Stimulated activated CD4-positive, alpha-beta T cell treated with anti-CD3 and anti-CD28 coated beads, TNF-alpha, amount 100 ng/mL, for 1 hour (primary cell): ENCODE measurements at places on chromosomes 2 and 18.

GRCh38 chr2:142989273-142990204 lies 112.1 kb downstream of the KYNU start:
- DNase-seq: no peak

DNA sequence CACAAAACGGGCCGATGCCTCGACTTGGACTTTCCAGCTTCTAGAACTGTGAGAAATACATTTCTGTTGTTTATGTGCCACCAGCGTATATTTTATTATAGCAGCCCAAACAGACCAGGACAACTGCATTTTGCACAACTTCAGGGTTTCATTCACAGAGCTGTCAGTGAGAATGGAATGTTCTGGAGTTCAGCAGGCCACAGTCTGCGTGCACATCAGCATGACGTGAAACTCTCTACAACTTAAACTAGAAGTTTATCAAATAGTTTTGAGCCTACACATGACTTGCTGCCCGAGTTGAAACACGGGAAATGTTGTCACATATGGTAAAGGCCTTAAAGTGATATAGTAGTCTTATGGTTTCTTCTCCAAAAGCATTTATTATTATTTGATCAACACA lies 3.9 kb upstream of the TRIB2 start:
- DNase-seq: no peak

DNA sequence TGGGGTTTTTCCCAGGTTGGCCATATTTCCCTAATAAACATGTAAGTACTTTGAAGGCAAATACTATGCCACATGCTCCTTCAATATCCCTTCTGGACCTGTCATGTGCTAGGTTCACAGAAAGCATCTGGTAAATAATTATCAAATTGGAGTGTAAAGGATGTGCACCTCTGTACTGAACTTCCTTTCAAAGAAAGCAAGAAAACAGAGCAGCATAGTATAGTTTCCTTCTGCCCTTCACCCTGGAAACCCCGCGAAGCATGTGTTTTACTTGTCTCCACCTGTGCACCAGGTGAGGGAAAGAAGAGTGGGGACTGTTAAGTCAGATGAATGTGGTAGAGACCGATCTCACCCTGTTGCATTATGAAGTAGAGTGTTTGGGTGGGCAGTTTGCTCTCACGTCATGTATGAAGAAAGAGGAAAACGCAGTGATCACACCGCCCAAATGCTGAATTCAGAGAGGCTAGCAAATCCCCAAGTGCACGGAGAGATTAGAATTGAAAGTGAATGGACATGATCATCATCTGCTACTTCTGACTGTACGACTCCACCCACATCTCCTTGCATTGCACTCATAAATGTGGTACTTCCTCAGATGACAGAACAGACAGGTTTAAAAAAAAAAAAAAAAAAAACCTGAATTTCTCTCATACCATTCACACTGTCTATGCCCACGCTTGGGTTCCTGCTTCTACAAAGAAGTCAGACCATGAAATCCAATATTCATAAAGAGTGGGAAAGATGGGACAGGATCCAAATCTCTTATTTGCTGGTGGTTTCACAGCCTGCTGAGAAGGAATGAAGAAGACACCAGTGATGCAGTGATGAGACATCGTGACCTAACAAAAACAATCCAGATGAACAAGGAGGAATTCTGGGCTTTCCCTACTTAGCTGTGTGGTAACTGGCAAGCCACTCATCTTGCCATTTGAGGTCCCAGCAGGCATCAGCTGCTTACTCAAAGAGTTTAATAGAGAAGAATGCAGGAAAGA lies 448.6 kb downstream of the BCL11A start:
- no peak for DNase-seq

GRCh38 chr2:148479398-148479797 lies 165.2 kb upstream of the EPC2 start:
- DNase-seq: no peak

DNA sequence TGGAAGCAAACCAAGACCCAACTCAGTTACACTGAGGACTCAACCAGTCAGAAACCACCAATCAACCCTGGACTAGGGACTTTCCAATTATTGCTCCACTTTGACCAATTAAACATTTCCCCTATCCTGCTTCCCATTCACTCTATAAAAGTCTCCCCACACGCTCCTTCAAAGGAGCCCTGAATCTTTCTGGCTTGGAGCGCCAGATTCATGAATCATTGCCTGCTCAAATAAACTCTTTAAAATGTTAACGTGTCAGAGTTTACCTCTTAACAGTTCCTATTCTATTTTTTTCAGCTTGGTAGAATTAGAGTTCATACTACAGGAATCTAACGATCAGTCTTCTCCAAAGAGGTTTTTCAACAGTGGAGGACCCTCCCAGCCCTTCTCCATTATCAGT lies 20.7 kb upstream of the SULT1C2 start:
- no peak for DNase-seq

DNA sequence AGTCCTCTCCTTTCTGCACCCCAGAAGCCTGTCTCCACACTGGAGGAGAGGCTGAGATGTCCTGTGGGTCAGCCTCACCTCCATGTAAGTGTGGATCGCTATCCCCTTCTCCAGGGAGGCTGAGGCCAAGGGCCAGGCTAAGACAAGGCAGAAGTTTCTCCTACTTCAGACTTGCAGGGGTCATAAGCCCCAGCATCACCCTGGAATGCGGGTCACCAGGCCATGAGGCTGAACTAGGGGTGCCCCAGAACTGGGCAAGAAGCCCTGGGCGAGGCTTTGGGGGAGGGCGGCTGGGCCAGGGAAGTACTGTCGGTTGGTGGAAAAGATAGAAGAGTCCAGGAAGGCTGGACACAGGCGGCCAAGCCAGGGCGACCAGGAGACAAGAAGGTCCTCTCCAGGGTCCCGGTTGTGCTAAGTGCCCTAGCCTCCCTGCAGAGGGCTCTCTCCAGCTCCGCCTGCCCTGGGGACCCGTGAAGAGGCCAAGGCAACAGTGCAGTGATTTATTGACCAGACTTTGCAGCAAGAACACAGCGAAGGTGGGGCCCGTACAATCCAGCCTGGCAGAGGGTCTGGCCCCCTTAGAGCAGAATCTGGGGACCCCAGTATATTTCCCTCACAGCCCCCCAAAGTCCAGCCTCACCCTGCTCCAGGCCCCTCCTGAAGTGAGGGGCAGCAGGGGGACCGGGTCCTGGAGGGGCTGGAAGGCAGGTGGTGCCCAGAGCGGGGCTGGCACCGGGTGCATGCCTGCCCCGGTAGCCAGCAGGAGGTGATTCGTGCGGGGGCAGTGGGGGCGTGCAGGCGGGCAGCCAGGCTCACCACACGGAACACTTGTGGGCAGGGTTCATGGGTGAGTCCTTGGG lies 8.1 kb downstream of the ECEL1 start:
- no peak for DNase-seq

GRCh38 chr2:148416248-148416647 lies 228.3 kb upstream of the EPC2 start:
- no peak for DNase-seq

GRCh38 chr18:53752781-53753367 lies 471.6 kb downstream of the MBD2 start:
- no peak for DNase-seq

DNA sequence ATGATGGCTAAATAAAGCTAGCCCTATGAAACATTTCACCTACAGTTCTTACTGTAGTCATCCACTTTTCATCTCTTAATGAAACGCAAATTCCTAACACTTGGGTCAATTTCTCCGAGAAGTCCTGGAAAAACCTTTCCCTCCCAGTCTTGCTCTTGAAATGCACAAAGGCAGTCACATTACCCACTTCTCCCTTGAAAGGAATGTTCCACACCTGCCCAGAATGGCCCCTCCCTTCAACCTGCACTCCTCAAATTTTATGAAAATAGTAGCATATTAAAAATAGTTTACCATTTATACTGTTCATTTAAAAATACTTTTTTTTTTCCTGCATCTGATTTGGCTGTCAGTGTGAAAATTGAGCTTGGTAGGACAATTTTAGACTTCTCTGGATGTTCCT lies 64.7 kb upstream of the ACAA2 start:
- no peak for DNase-seq

DNA sequence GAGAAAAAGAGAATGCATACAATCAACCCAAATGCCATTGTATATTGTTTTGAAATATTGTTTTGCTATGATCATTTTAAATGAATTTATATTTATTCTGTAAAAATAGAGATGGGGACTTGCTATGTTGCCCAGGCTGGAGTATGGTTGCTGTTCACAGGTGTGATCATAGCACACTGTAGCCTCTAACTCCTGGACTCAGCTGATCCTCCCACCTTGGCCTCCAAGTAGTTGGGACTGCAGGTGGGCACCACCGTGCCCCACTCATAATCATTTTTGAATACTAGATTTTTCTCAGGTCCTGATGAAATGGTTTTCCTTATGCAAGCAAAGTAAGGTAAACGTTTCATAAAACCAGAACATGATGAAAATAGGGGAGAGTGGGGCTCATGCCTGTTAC lies 46.3 kb downstream of the TMEM17 start:
- DNase-seq: no peak

DNA sequence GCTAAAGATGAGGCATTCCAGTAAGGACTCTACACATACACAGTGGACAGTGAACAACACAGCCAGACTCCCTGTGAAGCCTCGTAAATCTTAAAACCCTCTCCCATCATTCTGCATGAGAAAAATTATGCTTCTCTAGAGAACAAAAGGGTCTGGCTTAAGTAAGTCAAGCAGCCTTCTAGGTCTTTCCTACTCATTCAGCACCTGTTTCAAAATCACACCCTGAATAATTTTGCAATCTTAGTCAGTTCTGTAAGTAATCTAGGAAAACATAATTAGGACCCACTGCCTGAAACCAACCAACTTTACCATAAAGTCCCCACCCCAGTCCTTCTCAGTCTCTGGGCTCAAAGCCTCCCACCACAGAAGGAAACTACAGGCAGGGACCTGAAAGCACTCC lies 19.7 kb downstream of the IAH1 start:
- DNase-seq: no peak
